ENCODE measurements at places on chromosomes 16 and 17.
A peak's percentile ranks its signal among the peaks of the same experiment; 100 is the strongest.

DNA sequence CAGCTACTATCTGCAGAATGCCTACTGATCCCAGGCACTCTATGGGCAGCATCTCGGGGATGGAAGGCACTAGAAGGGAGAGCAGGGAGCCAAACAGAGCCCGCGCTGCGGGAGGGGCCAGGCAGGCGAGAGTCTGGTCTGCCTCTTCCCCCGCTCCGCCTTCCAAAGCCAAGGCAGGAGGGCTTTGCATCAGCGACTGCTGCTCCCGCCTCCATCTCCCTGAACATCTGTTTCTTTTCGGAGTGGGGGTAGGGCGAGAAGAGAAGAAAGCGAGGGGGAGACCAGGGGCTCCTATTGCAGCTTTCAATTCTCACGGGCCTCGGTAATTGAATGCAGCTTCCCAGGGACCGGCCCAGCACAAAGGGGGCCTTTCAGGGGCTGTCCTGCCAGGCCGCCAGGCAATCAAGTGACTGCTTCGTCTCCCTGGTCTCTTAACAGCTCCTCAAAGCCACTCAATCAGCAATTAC is 31.4 kb upstream of the CDC42EP4 start:
- peak; percentile 88 for DNase-seq

GRCh38 chr17:10210151-10210574 is 11.8 kb upstream of the GAS7 start:
- DNase-seq: peak; percentile 97

DNA sequence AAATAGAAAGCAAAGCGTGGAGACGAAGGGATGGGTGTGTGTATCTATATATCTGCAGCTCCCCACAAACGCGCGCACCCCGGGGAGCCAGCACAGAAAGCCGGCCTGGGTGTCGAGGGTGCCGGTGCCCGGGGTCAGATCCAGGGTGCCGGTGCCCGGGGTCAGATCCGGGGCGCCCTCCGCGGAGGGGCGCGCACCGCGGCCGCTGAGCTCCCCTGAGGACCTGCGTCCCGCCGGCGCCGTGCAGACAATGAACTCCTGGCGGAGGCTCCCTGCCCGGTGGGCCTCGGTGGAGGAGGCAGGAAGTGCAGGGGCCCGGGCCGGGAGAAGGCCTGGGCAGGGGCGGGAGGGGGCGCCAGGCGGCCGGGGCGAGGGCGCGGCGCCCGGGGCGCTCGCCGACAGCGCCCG is 1.1 kb downstream of the ZNF423 start:
- no peak for DNase-seq

DNA sequence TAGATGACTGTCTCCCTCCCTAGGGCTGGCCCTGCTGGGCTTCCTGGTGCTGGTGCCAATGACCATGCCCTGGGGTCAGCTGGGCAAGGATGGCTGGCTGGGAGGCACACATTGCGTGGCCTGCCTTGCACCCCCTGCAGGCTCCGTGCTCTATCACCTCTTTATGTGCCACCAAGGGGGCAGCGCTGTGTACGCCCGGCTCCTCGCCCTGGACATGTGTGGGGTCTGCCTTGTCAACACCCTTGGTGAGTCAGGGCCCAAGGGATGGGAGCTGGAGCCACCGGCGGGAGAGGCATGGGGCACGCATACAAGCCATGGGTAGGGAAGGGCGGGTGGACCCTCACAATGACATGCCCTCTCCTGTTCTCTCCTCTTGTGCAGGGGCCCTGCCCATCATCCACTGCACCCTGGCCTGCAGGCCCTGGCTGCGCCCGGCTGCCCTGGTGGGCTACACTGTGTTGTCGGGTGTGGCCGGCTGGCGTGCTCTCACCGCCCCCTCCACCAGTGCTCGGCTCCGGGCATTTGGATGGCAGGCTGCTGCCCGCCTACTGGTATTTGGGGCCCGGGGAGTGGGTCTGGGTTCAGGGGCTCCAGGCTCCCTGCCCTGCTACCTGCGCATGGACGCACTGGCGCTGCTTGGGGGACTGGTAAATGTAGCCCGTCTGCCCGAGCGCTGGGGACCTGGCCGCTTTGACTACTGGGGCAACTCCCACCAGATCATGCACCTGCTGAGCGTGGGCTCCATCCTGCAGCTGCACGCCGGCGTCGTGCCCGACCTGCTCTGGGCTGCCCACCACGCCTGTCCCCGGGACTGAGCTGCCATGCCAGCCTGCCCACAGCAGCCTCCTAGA is 2.2 kb downstream of the PAQR4 start:
- DNase-seq: no peak

DNA sequence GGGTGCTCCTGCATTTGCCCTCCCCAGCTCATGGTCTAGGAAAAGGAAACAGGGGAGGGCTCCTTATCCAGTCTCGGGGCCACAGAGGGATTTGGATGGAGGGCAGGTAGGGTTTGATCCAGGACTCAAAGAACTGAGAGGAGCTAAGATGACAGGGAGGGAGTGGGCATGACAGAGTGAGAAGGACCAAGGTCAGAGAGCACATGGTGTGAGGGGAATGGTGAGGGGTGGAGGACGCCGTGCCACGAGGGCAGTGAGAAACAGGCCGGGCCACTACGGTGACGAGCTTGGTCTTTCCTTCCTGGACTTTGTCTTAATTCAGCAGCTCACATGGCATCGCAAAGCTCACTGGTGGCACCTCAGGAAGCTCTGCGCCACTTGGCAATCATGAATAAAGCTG is 35.2 kb downstream of the IRF8 start:
- no peak for DNase-seq

- no peak for DNase-seq
Observed at GRCh38 chr17:11418342-11418741, 177.3 kb downstream of the SHISA6 start.
